ENCODE measurements at places on chromosomes 16 and 17. TPM values are rescaled to one million over a fixed set of nuclear protein-coding genes. Genes with fewer than 3 reads are reported as not detected.

Gene TTC19
- 38.6 TPM for total RNA-seq

Gene MMP15
- 13.1 TPM for total RNA-seq

Gene TMEM114
- total RNA-seq = not detected

Gene KLHL10
- not detected for total RNA-seq

Gene PDILT
- total RNA-seq = not detected

Gene DNAAF8
- not detected for total RNA-seq

Gene SLC16A13
- total RNA-seq = 2.2 TPM

Gene BAIAP3
- total RNA-seq = not detected

Gene CD300E
- total RNA-seq = not detected

Gene EFNB3
- total RNA-seq = 2.0 TPM

Gene DPEP3
- total RNA-seq = not detected

Gene TSR1
- 62.2 TPM for total RNA-seq

Gene COL1A1
- 109 TPM for total RNA-seq

Gene DLX3
- 0.46 TPM for total RNA-seq

Gene RNF135
- total RNA-seq = 15.7 TPM

Gene AATK
- 0.28 TPM for total RNA-seq

Gene CBFA2T3
- 0.09 TPM for total RNA-seq

Gene NOXO1
- total RNA-seq = 2.2 TPM

Gene HSPB9
- not detected for total RNA-seq

Gene HOXB7
- not detected for total RNA-seq

Gene CES3
- 1.5 TPM for total RNA-seq

Gene SDR42E2
- total RNA-seq = not detected

Gene NEUROD2
- not detected for total RNA-seq

Gene HOXB9
- total RNA-seq = not detected

Gene CSH1
- total RNA-seq = not detected

Gene METTL26
- total RNA-seq = 265 TPM

Gene BRIP1
- 5.8 TPM for total RNA-seq

Gene SCPEP1
- 65.1 TPM for total RNA-seq

Gene PTRH2
- total RNA-seq = 35.8 TPM

Gene PPL
- total RNA-seq = 252 TPM

Gene AIPL1
- total RNA-seq = not detected

Gene KIFC3
- total RNA-seq = 28.2 TPM

Gene CLEC19A
- not detected for total RNA-seq

Gene SOCS7
- 7.7 TPM for total RNA-seq

Gene CHST5
- not detected for total RNA-seq

Gene ITGAD
- total RNA-seq = not detected

Gene ZDHHC7
- total RNA-seq = 48.8 TPM

Gene CD300A
- total RNA-seq = not detected

Gene KRTAP4-5
- not detected for total RNA-seq

Gene CD79B
- total RNA-seq = not detected

Gene RASD1
- 0.42 TPM for total RNA-seq

Gene CA4
- total RNA-seq = not detected

Gene SPHK1
- 114 TPM for total RNA-seq

Gene MPHOSPH6
- 46.7 TPM for total RNA-seq

Data from airway epithelial cell (primary cell).